ENCODE measurements at places on chromosomes 2 and 18.

DNA sequence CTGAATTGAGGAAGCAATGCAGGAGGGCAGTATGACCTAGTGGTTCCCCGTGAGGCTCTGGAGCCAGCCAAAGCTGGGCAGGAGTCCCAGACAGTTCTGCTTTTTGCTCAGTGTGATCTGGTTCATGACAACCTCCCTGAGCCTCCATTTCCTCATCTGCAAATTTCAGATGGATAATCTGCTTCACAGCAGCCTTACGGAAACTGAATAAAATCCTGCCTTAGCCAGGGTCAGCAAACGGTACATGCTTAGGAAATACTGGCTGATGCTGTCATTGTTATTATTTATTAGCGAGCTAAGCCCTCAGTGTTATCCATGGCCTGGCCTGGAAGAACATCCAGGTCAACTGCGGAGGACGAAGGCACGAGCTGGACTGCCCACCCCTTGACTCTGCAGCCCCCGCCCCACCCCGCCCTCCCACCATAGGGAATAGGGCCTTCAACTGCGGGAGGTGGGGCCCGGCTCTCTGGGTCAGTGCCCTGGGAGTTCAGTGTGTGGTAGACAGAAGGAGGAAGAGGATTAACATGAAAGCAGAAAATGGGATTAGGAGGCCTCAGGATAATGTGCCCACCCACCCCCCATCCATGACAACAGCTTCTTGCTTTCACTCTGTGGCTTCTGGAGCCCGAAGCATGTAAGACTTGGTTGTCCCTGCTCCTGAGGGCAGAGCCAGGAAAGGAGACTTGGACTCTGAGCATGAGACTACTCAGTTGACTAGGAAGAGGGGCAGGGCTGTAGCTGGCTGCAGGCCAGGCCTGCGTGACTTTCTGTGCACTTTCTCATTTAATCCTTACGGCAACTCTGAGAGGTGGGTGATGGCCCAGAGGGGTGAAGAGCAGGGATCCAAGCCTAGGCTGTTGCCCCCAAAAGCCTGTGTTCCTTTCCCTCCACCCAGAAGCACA is 13.1 kb downstream of the PKDCC start:
- no peaks in the 10 kb centered on the region for H3K27me3 ChIP-seq
- DNase-seq = peak; percentile 76
- no peak overlapping the region for H3K4me3 ChIP-seq
- peak overlapping the region; percentile 63 for H3K27ac ChIP-seq
- H3K4me1 ChIP-seq = peaks cover 5% of the 10 kb centered on the region
- H3K36me3 ChIP-seq = no peaks in the 10 kb centered on the region

DNA sequence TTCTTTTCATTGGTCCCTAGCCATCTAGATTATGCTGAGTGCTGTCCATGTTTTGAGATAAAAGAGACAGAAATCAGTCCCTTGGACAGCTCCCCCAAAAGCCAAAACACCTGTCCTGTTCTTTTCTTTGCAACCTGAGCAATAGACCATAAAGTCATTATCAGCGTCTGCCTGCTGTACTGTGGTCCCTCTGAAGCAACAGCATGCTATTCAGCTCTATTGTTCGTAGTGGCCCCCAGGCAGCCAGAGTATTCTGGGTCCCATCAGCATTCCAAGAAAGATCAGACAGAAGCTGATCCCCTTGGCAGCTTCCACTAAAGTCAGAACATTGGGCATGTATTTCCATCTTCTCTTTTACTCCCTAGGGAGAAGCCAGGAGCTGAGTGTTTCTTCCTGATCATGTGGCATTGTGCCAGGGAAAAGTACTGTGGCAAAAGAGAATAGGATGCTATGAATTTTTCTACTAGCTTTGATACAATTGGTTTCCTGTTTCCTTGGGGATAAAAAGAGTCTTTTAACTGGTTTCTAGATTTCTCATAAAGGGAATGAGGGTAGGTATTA is 33.6 kb upstream of the ZSWIM2 start:
- DNase-seq = no peak
- no peak overlapping the region for H3K27ac ChIP-seq
- H3K4me3 ChIP-seq = no peak overlapping the region

DNA sequence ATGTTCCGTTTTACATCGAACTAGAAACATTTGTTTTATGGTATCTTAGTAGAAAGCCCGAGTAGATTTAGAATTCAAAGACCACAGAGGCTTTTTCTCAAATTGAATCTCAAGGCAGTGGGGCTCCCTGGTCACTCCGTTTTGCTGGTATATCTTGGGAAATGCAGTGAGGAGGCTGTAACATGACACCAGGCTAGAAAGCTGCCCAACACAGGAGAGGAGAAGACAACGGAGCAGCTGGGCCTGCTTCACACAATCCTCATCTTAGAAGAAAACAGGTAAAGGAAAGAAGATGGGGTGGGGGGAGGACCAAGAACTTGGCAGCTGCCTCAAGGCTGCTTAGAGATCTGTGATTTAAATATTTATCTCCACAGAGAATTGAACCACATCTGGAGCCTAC is 38.3 kb upstream of the EPB41L3 start:
- H3K27me3 ChIP-seq = no peaks in the 10 kb centered on the region
- H3K4me1 ChIP-seq = no peaks in the 10 kb centered on the region
- no peak for DNase-seq
- H3K4me3 ChIP-seq = no peak overlapping the region
- H3K27ac ChIP-seq = no peak overlapping the region

DNA sequence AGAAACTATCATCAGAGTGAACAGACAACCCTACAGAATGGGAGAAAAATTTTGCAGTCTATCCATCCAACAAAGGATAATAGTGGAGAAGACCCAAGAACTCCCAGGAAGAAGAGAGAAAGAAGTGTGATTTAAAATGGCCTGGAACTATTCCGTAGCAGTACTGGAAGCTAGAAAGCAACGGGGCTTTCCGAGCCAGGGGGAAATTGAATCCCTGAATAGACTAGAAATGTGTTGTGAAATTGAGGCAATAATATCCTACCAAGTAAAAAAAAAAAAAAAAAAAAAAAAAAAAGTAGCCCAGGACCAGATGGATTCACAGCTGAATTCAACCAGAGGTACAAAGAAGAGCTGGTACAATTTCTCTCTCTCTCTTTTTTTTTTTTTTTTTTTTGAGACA is 69.3 kb downstream of the FARP2 start:
- H3K27ac ChIP-seq = no peak overlapping the region
- no peaks in the 10 kb centered on the region for H3K27me3 ChIP-seq
- no peaks in the 10 kb centered on the region for H3K36me3 ChIP-seq
- H3K4me3 ChIP-seq = no peak overlapping the region
- H3K4me1 ChIP-seq = no peaks in the 10 kb centered on the region

- H3K27me3 ChIP-seq = no peaks in the 10 kb centered on the region
- H3K4me1 ChIP-seq = no peaks in the 10 kb centered on the region
- H3K36me3 ChIP-seq = no peaks in the 10 kb centered on the region
- H3K27ac ChIP-seq = no peak overlapping the region
- no peak overlapping the region for H3K4me3 ChIP-seq
Observed at GRCh38 chr2:40658941-40659340, 207.1 kb upstream of the SLC8A1 start.

DNA sequence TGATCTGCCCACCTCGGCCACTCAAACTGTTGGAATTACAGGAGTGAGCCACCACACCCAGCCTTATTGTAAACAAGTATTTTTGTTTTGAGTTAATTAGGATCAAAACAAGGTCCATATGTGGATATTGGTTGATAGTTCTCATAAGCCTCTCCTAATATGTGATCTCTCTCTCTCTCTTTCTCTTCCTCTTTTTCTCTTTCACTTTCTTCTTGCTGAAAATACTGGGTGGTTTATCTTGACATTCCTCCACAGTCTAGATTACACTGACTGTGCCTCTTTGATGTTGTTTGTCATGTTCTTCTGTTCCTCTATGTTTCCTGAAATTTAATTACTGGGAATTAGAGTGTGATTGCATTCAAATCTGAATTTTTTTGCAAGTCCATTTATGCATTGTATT is 547.5 kb upstream of the NRXN1 start:
- H3K4me1 ChIP-seq = no peaks in the 10 kb centered on the region
- no peak overlapping the region for H3K4me3 ChIP-seq
- no peaks in the 10 kb centered on the region for H3K36me3 ChIP-seq
- H3K27ac ChIP-seq = no peak overlapping the region
- no peaks in the 10 kb centered on the region for H3K27me3 ChIP-seq

DNA sequence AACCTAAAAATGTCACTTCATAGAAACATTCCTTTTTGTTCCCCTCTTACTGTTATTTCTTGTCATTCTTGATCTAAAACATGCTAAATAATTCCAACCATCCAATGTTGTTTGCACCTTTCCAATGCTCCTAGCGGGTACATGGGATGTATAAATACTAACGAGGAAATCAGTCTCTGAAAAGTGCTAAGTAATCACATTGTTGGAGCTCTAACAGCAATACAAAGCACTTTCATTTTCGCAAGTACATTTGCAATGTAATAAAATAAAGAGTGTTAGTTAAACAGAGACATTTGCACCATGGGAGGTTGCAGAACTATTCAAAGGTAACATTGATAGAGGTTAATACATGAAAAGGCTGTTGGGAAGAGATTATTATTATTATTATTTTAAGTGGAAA is 286.2 kb upstream of the ACVR2A start:
- H3K27ac ChIP-seq = no peak overlapping the region
- peak overlapping the region; percentile 1 for H3K4me3 ChIP-seq
- DNase-seq = no peak

DNA sequence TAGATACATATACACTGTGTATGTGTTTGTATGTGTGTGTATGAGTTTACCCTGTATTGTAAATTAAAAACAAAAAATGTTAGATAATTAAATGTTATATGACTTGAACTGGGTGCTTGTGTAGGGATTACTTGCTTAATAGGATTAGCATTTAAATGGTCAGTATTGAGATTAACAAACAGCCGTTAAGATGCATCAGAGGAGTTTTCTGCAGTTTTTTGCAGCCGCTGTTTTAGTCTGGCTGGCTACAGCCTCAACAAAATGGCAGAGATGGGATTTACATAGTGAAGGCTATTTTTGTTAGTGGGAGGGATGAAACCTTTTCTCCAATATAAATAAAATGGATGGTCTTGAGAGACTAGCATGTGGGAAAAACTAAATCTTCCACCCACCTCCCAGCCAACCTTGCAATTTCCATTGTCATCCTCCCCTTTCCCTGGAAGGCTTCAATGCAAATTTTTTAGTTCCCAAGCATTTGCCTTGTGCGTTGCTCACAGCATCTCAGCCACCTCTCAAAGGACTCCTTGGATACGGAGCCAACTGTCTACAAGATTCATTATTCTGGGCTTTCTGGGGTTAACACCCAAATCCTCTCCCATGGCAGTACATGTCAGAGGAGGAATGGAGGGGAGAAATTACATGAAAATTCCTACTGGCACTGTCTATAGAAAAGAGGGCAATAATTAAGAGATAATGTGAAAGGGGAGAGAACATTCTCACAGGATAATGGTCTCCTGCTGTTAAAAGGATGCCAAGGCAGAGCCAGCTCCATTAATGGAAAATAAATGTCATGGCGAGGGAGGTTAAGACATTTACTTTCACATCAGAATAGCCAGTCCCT is 351.9 kb downstream of the CDH2 start:
- DNase-seq = no peak
- H3K27ac ChIP-seq = no peak overlapping the region
- no peaks in the 10 kb centered on the region for H3K27me3 ChIP-seq
- H3K4me1 ChIP-seq = no peaks in the 10 kb centered on the region

- no peaks in the 10 kb centered on the region for H3K4me1 ChIP-seq
- H3K4me3 ChIP-seq = no peak overlapping the region
- no peaks in the 10 kb centered on the region for H3K27me3 ChIP-seq
Observed at GRCh38 chr2:88683160-88684021, 8.1 kb upstream of the RPIA start.

DNA sequence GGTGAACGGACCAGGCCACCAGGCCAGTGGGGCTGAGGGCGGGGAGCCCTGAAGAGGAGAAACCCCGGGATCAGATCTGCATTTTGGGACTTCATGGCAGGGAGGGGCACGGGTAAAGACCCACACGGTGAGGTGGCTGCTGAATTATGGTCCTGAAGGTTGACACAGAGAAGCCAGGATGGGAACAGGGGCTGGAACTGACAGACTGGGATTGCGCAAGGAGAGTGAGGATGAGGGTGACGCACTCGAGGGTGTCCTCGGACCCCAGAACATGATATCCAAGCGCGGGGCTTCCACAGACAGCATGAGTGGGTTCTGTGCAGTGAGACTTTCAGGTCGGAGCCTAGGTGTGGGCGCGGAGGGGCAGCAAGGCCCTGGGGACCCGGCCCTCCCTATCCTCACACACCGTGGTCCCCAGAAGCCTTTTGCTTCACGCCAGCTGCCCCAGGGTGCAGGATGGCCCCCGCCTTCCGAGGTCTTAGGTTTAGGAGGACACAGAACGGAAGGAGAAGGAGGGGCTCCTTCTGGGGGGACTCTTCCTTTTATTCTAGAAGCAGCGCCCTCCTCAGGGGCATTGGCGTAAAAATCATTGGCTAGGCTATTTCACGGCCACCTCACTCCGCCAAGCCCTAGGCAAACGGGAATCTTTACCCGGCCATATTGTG is 416.8 kb upstream of the HS6ST1 start:
- no peaks in the 10 kb centered on the region for H3K36me3 ChIP-seq
- H3K4me1 ChIP-seq = peaks cover 11% of the 10 kb centered on the region
- no peak overlapping the region for H3K27ac ChIP-seq
- H3K4me3 ChIP-seq = no peak overlapping the region
- no peak for DNase-seq

GRCh38 chr18:21914739-21915319 is 174.2 kb downstream of the MIB1 start:
- no peaks in the 10 kb centered on the region for H3K27me3 ChIP-seq
- no peaks in the 10 kb centered on the region for H3K36me3 ChIP-seq
- H3K4me3 ChIP-seq = no peak overlapping the region
- no peak for DNase-seq
- H3K4me1 ChIP-seq = no peaks in the 10 kb centered on the region

DNA sequence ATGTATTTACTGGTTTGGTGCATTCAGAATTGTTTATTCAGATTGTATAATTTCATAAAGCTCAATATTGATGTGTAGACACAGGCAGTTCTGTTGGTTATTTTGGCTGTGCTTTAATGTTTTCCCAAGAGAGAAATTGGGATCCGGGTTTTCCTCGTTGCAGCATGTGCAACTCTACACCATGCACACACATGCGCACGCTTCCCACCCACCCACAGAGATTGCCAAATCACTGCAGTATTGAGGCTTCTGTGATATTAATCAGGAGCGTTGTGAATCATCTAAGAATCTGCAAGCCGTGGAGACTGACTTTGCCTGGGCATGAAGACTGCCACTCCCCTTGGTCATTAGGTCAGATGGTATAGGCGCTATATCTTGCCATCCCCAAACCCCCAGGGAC is 571.5 kb downstream of the SLC4A3 start:
- no peak for DNase-seq
- no peaks in the 10 kb centered on the region for H3K27me3 ChIP-seq
- no peak overlapping the region for H3K4me3 ChIP-seq
- no peak overlapping the region for H3K27ac ChIP-seq
- H3K36me3 ChIP-seq = no peaks in the 10 kb centered on the region
- no peaks in the 10 kb centered on the region for H3K4me1 ChIP-seq

GRCh38 chr2:96508521-96509113 is 3.5 kb upstream of the NEURL3 start:
- H3K4me1 ChIP-seq = peaks cover 16% of the 10 kb centered on the region

DNA sequence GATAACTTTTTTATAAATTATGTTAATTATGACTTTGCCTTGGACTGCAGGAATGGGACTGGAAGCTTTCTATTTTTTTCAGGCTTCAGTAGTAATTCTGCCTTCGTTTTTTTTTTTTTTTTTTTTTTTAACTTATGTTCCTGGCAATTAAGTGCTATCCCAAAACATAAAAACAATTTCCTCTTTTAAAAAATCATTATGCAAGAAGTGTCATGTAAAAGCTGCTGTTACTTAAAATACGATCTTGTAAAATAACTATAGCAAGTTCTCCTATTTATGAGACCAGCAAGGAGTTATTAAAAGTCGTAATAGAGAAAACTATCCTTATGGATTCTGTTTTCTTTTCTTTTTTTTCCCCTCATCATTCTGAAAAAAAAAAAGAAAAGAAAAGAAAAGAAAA is 301.6 kb upstream of the FBXO11 start:
- no peak for DNase-seq
- H3K4me1 ChIP-seq = no peaks in the 10 kb centered on the region

All from Peyer's patch (tissue), 4 donors.